Mammary microvascular endothelial cell (primary cell): ENCODE measurements at places on chromosomes 1 and 21. TPM values are rescaled to one million over a fixed set of nuclear protein-coding genes. Genes with fewer than 3 reads are reported as not detected.

The LAX1 gene
- 0.15 and 0.27 TPM in 2 replicates for total RNA-seq

The CFAP107 gene
- total RNA-seq: not detected in 2 replicates

The CFAP74 gene
- total RNA-seq: not detected in 2 replicates

The AMIGO1 gene
- 0.44 and 1.3 TPM in 2 replicates for total RNA-seq

The CELA2B gene
- not detected in 2 replicates for total RNA-seq

The WDR64 gene
- not detected in 2 replicates for total RNA-seq

The REN gene
- total RNA-seq: 0.39 and 0.40 TPM in 2 replicates

The FABP3 gene
- total RNA-seq: 3.9 and 9.6 TPM in 2 replicates

The FAM76A gene
- 12.3 and 17.9 TPM in 2 replicates for total RNA-seq

The MCOLN2 gene
- total RNA-seq: not detected in 2 replicates

The SPRR2F gene
- total RNA-seq: not detected in 2 replicates

The GIPC2 gene
- 3.6 and 3.7 TPM in 2 replicates for total RNA-seq

The AGBL4 gene
- not detected in 2 replicates for total RNA-seq

The CCDC30 gene
- total RNA-seq: 0.20 TPM in 2 replicates

The VCAM1 gene
- 2.3 and 3.0 TPM in 2 replicates for total RNA-seq

The TTC22 gene
- total RNA-seq: not detected in 2 replicates

The LCE1D gene
- not detected in 2 replicates for total RNA-seq

The KHDRBS1 gene
- total RNA-seq: 98.4 and 98.6 TPM in 2 replicates

The ZBTB8B gene
- total RNA-seq: under 0.01 TPM in 1 of 2 replicates, not detected in the other

The AIM2 gene
- not detected in 2 replicates for total RNA-seq

The CACHD1 gene
- total RNA-seq: 9.1 and 9.2 TPM in 2 replicates

The LRRC38 gene
- total RNA-seq: 0.40 and 0.54 TPM in 2 replicates

The UMODL1 gene
- total RNA-seq: not detected in 2 replicates

The ACTL8 gene
- total RNA-seq: not detected in 2 replicates

The CRP gene
- not detected in 2 replicates for total RNA-seq

The PDPN gene
- 24.5 and 32.4 TPM in 2 replicates for total RNA-seq

The DPT gene
- not detected in 2 replicates for total RNA-seq

The CNIH3 gene
- total RNA-seq: 0.39 and 0.73 TPM in 2 replicates

The DNAJC6 gene
- total RNA-seq: 3.2 and 4.1 TPM in 2 replicates
